Mammary epithelial cell (primary cell): ENCODE measurements at places on chromosomes 5 and 9. TPM values are rescaled to one million over a fixed set of nuclear protein-coding genes. Genes with fewer than 3 reads are reported as not detected.

- DNase-seq: no peak
These were observed 1240.7 kb upstream of the WWC1 start for GRCh38 chr5:167050568-167051401.

Gene SYK
- 10.6 and 12.4 TPM in 2 replicates for total RNA-seq

DNA sequence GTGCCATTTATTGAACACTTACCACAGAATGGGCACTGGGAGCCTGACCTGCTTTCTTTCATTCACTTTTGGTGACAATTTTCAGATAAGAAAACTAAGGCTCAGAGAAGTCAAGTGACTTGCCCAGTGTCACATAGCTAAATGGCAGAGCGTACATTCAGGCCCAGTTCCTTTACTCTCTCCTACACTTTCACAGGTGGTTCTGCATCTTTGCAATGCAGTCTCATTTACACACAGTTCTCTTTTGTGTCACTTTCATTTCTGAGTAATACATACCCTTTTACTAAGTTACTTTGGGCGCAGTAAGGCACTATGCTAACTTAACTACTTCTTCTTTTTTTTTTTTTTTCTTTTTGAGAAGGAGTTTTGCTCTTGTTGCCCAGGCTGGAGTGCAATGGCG lies 8.3 kb downstream of the NFIL3 start:
- DNase-seq: no peak

GRCh38 chr5:93616538-93617174 lies 33.6 kb downstream of the NR2F1 start:
- DNase-seq: no peak

- no peak for DNase-seq
These were observed 56.8 kb downstream of the TRIO start for GRCh38 chr5:14199902-14200301.

DNA sequence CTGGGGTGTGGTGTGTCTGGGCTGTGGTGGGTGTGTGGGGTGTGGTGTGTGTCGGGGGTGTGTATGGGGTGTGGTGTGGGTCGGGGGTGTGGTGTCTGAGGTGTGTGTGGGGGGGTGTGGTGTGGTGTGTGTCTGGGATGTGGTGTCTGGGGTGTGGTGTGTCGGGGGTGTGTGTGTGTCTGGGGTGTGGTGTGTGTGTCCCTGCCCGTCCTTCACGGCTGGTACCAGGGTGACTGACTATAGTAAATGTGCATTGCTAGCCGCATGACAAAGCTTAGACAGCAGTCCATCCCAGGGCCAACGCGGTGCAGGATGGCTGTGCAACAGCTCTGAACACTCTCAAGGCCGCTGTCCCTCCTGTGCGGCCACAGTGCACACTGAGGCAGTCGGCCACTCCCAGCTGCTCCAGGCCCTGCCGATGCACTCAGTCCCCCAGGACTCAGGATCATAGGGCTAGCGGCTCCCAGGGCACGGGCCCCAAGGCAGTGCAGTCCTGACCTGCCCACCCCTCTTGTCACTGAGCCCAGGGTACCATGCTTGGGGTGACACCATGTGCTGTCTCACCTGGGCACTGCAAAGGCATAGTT lies 54.0 kb downstream of the SECISBP2 start:
- DNase-seq: no peak

- DNase-seq: peak; percentile 25
These were observed 44.4 kb downstream of the PCA3 start for GRCh38 chr9:76808636-76809035.

Gene C5orf46
- total RNA-seq: 0.86 and 1.0 TPM in 2 replicates

Gene PCA3
- total RNA-seq: not detected

Gene CMBL
- total RNA-seq: 8.3 and 17.3 TPM in 2 replicates

DNA sequence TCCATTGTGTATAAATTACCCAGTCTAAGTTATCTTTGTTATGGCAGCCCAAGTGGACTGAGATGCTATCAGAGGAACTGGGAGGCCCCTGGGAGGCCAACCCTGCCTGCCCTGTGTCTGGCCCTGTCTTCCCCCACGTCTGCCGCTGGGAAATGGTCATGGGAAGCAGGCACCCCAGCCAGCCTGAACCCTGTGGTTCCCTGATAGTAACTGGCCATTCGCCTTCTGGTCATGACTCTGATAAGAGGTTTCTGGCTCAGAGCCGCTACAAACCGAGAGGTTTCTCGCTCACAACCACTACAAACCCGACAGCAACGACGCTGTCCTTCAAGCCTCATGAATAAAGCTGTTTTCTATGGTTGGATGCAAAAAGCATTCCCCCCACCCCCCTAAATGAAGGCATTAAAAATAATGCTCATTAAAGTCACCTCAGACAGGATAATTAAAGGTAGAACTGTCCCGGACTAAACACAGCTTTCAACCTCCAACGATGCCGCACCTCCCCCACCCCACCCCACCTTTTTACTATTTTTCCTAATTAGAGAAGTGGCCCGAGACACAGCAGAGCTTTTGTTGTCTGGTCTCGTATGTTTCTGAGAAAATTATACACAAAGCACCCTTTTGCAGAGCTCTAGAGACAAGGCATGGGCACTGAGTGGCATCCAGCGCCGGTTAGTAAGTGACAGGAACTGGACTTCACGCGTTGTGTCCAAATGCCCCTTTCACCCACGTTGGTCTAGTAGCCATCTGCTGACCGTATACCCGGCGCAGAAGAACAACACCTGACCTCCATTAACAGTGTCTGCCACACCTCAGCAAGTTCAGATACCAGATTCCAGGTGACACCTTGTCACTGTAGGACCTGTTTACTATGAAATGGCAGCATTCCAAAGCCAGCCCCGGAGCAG lies 140.8 kb downstream of the COL23A1 start:
- no peak for DNase-seq

- DNase-seq: no peak
These were observed at the start of gene IFNA2 for GRCh38 chr9:21385131-21385670. Gene IFNA2, minus strand, starts transcription at chr9:21385398. Its CDS starts 69 bp downstream, at chr9:21385329.

DNA sequence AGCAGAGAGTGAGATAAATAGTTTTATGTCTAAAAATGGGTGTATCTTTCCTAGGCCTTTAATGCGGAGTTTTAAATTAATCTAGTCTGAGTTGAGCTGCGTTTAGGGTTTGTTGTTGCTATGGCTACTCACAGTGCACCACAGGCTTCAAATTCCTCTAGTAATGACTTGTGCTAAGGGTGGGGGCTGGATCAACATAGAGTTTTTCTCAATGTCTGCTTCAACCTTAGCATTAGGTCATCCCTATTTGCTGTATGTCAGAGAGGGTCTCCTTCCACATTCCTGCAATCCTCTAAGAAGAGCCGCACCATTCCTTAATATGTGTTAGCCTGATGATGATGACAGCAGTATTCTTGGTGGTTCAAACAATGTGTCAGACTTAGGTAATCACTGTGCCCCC lies 465.6 kb upstream of the KIF2A start:
- DNase-seq: no peak

DNA sequence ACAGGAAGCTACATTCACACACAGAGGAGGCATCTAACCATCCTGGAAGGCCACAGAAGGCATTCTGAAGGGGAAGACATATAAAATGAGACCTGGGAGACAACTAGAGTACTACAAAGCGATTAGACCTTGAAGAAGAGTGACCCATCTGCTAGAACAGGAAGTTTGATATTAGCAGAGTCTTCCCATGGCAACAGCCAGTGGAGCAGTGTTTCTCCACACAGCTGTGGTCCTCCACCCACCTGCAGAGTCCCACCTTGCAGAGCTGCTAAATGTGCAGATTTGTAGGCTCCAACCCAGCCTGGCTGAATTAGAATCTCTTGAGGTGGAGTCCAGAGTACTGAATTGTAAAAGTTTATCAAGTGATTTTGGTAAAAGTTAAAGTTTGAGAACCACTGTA lies 267.0 kb downstream of the CETN3 start:
- no peak for DNase-seq

GRCh38 chr5:135446206-135446605 lies 942 bp downstream of the DCANP1 start:
- DNase-seq: no peak

DNA sequence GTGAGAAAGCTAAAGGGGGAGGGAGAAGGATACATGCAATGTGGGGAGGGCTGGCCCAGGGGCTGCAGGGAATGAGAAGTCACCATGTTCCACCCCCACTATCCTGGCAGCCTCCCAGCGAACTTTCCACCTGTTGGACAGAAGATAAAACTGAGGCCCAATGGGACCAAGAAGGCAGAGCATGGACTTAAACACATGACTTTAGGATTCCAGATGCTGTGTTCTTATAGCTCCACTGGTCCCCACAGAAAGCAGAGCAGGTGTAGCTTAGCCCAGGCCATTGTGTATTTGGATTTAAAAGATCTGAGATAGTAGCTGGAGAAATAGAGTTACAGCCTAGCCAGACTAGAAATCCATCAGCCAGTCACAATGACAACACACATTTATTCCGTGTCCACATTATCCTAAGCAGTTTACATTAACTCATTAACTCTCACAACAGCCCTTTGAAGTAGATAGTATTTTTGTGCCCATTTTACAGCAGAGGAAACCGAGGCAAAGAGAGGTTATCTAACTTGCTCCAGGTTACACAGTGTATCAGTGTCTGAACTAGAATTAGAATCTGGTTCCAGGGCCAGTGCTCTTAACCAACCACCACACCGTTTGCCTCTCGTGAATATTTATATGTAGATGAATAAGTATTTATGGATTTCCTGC lies 121.0 kb downstream of the RGS3 start:
- no peak for DNase-seq

Gene ANKRD18A
- 1.8 TPM for total RNA-seq

DNA sequence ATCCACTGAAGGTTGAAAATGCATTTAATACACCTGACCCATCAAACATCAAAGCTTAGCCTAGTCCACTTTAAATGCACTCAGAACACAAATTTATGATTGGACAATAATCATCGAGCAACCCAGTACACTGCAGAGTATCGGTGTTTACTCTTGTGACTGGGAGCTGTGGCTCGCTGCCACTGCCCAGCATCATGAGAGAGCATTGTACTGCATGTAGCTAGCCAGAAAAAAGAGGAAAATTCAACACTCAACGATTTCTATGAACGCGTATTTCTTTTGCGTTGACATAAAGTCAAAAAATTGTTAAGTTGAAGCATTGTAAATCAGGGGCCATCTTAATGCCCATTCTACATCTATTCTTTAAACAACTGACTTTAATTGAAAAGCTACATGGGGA lies 95.1 kb upstream of the CD180 start:
- DNase-seq: no peak

- DNase-seq: no peak
These were observed 17.1 kb downstream of the GKAP1 start for GRCh38 chr9:83800236-83801033.

GRCh38 chr5:148401604-148402003 lies 17.8 kb downstream of the FBXO38 start:
- no peak for DNase-seq

DNA sequence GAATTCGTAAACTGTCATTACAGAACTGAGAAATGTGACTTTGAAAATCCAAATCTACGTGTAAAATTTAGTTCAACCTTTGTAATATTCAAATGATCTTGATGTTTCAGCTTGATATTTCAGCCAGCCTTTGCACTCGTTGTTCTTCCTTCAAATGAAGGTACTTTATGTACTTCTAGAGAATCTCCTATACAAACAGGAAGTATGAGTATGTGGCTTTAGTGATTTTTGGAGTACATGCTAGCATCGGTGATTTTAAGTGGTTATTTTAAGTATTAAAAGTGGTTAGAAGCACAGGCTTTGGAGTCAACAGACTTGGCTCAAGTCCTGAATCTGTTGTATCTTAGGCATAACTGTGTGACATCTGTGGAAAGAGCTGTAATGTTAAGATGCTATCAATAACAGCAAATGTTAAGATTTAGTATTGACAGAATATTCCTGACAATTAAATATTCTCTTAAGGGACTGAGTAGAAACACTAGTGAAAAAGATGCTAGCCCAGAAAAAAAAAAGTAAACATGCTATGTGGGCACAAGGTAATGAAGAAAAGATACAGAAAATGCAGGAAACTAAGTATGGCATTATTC lies 398.0 kb downstream of the ADGRV1 start:
- no peak for DNase-seq

Gene PCDHA6
- total RNA-seq: 0.49 and 0.53 TPM in 2 replicates

GRCh38 chr9:92257327-92257726 lies 36.2 kb downstream of the IARS1 start:
- DNase-seq: no peak

Gene WNK2
- total RNA-seq: 0.13 and 0.49 TPM in 2 replicates

DNA sequence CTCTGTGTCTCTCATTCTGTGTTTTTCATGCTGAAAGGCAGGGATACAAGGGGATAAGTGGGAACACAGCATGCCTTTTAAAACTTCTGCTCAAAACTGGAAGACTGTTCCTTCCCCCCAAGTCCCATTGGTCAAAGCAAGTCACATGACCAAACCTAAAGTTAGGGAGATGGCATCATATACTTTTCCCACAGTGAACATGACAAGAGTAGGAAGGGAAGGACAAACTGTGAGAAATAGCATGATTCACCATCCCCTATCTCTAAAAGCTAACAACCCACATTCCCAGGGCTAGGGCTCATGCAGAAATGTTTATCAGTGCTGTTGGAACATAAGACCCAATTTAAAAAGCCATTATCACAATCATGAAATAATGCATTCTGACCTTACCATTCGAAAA lies 24.2 kb upstream of the SHISAL2B start:
- peak; percentile 43 for DNase-seq

GRCh38 chr5:73673161-73673591 lies 47.2 kb downstream of the ARHGEF28 start:
- peak; percentile 67 for DNase-seq

DNA sequence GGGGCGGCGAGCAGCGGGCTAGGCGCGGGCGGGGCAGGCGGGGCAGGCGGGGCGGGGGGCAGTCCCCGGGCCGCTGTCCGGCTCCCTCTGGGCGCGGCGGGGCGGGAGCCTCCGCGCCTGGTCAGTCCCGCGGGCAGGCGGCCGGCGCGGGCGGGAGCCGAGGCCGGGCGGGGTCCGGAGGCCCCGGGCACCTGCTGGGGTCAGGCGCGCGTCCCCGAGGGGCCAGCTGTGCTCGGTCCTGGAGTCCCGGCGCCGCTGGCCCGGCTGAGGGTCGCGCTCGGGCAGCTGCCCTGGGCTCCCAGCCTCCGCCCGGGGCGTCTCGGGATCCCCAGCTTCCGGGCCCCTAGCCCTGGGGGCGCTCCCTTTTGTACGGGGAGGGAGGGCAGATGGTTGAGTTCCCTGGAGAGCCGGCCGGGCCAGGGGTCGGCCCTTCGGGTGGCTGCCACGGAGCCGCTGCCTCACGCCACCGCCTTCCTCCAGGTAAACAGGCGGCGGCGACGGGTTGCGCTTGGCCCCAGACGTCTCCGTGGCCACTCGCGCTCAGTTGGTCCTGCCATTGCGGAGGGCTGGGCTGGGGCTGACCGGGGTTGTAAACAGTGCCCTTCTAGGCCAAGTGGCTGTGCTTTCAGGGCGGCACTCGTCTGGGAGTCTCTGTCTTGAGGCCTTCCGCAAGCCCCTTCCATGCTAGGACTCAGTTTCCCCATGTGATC lies 473 bp downstream of the ZBTB34 start:
- peak; percentile 33 for DNase-seq

Gene OR1J2
- not detected in 2 replicates for total RNA-seq

- no peak for DNase-seq
These were observed 2042.6 kb upstream of the CDH6 start for GRCh38 chr5:29150840-29151239.
